Stimulated activated CD8-positive, alpha-beta memory T cell treated with anti-CD3 and anti-CD28 coated beads, Interleukin-15, amount 100 ng/mL, for 24 hours (primary cell): ENCODE measurements at places on chromosomes 6 and 20.

DNA sequence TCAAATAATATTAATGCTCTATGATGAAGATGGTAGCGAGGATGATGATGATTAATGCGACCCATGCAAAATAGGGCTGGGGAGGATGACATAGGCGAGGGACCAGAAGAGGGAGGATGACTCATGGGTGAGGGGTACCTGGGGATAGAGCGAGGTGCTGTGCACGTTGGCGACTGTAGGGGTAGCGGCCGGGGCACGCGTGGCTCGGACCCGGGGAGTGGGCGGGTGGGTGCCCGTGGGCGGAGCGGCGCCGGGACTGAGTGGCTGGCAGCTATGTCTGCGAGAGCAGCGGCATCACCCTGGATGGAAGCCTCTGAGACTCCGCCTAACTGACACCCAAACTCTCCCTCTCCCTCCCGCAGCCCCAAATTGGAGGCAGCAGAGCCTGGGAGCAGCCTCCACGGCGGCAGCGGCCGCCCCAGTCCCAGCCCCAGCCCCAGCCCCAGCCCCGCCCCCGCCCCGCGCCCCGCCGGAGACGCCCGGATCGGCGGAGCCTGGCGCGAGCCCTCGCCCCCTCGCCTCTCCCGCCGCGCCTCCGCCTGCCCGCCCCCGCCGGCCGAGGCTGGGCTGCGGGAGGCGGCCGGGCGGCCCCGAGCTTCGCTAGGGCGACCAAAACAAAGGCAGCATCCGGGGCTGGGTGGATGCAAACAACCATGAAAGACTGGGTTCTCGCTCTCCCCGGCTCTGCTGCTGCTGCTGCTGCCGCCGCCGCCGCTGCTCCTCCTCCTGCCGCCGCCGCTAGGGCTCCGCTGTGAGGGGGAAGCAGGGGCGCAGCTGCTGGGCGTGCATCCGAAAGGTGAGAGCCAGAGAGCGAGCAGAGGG, at the start of gene RIMS1:
RIMS1 (plus strand) TSS at position 367 of the 822 bp plus-strand sequence. CDS start 474 bp downstream, outside the sequence.
- no peak for DNase-seq

GRCh38 chr20:51440589-51440988, 101.9 kb downstream of the NFATC2 start:
- no peak for DNase-seq

GRCh38 chr20:41034239-41034638, 5.6 kb downstream of the TOP1 start:
- DNase-seq: no peak

GRCh38 chr6:107563694-107564588, 74.0 kb downstream of the SOBP start:
- DNase-seq: no peak

- no peak for DNase-seq
These were observed 53.3 kb downstream of the PLEKHG1 start for GRCh38 chr6:150652848-150653613.

DNA sequence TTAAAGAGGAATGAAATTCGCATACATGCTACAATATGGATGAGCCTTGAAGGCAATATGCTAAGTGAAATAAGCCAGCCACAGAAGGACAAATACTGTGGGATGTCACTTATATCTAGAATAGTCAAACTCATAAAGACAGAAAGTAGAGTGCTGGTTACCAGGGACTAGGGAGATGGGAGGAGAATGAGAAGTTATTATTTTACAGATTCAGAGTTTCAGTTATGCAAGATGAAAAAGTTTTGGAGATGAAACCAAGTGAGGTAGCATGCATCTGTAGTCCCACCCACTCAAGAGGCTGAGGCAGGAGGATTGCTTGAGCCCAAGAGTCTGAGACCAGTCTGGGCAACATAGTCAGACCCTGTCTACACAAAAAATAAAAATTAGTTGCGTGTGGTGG, 82.5 kb upstream of the ARID1B start:
- no peak for DNase-seq

- DNase-seq: no peak
These were observed 53.3 kb upstream of the EPB41L1 start for GRCh38 chr20:36101192-36101591.

GRCh38 chr6:96468281-96468680, 53.3 kb upstream of the UFL1 start:
- no peak for DNase-seq

- DNase-seq: no peak
These were observed 208.7 kb upstream of the PRND start for GRCh38 chr20:4512891-4513550.

DNA sequence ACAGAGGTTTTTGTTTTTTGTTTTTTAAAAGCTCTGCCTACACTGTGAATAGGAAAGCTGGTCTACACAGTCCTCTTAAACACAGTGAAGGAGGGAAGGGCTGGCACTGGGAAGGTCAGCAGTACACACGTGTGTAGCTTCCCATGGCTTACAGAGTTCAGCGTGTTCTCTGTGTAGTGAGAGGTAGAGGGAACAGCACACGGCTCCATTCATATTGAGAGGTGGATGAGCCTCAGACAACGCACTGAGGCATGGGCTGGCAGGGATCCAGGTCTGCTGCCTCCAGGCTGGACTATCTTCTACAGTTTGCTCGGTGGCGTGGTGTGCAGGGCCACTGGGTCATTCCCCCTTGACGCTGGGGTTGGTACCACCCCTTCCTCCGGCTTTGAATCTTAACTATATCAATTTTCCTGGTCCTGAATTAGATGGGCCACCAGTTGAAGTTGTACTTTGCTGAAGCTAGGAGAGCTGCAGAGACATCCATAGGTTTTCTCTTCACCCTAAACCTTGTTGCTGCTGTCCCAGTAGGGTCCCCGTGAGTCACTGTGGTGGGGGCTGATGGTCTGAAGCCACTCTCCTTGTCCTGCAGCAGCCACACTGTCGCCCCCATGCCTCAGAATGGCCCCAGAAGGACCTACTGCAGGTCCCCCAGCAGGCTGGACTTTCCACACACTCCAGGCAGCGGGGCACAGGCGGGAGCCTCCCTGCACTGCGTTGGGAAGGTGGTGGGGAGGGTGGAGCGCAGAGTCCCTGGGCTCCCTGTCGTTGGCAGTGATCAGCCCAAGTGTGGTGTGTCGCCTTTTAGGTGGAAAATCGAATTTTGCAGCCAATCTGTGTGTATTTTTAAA, 2.0 kb downstream of the ARFGAP1 start:
- DNase-seq: no peak

GRCh38 chr20:25623225-25623735, 534 bp downstream of the NANP start:
- no peak for DNase-seq

GRCh38 chr20:50730765-50731054, 670 bp upstream of the PARD6B start:
- DNase-seq: no peak

GRCh38 chr6:133827766-133828165, 61.1 kb upstream of the TCF21 start:
- DNase-seq: no peak

DNA sequence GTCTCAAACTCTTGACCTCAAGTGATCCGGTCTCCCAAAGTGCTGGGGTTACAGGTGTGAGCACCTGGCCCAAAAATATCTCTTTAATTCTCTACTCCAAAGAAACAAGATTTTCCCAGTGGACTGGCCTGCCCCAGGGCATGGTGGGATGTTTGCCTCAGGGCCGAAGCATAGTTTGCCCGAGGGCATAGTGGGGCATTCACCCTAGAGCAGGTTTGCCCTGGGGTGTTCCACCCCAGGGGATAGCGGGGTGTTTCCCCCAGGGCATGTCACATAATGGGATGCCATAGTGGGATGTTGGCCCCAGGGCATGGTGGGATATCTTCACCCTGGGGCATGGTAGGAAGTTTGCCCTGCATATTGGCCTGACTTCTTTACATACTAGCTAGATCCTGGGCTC, 97.2 kb downstream of the VEGFA start:
- no peak for DNase-seq

DNA sequence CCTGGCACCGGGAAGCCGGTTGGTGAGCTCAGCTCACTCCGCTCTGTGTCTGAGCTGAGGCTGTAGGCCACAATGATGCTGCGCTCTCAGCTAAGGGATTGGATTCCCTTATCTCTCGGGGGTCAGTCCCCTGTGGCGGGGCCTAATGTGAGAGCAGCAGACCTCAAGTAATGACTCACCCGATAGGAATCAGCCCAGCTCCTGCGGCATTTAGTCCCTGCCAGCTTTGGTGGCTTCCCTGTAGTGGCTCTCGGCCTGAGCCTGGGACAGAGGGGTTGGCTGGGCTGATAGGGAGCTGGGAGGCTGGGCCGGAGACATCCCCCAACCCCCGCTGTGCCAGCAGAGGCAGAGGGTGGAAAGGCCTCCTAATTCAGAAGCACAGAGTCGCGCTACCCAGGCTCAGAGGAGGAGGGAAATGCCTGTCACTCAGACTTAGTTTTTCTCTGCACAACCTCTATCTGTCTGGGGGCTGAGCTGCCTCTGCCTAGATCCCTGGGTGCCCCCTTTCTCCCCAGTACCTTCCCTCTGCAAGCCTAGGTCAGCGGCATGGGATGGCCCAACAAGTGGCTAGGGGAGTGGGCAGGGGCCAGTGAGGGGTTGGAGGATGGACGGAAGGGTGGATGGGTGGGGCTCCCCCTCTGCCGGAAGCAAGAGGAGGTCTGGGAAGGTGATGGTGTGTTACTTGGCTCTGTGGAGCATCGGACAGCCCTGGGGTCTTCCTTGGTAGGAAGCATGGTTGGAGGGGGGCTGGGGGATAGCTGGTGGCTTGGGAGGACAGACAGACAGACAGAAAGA, 92.2 kb downstream of the CDH22 start:
- DNase-seq: no peak

- no peak for DNase-seq
These were observed 13.0 kb downstream of the ZHX3 start for GRCh38 chr20:41304424-41305079.

DNA sequence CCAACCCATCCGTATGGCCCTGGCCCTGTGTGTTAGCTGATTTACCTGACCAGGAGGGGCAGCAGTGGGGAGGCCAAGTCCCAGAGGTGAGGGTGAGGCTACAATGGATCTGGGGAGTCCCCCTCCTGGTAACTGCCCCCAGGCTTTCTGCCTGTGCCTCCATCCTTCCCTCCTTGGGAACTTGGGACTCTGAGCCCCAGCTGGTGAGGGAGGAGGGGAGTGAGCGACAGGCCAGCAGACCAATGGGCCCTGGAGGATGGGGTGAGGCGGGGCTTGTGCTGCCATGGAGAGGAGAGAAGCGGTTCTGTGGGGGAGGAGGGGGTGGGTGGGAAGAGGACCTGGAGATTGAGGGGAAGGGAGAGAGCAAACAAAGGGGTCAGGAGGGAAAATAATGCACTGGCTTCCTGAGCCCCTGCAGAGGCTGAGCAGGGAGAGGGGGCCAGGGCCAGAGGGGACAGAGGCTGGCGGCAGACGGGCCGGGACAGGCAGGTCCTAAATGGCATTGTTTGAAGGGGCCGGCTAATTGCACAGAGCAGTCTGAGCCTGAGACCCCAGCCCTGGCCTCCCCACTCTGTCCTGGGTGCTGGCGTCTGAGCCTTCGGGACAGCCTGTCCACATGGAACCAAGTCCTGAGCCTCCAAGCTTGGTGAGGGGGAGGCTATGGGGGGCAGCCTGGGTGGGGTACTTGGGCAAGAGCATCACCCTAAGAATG, 17.5 kb downstream of the DNMT3B start:
- no peak for DNase-seq

GRCh38 chr20:44471481-44471882, 4.2 kb upstream of the TTPAL start:
- DNase-seq: no peak

- no peak for DNase-seq
These were observed 506.4 kb upstream of the JAG1 start for GRCh38 chr20:11180186-11180585.

DNA sequence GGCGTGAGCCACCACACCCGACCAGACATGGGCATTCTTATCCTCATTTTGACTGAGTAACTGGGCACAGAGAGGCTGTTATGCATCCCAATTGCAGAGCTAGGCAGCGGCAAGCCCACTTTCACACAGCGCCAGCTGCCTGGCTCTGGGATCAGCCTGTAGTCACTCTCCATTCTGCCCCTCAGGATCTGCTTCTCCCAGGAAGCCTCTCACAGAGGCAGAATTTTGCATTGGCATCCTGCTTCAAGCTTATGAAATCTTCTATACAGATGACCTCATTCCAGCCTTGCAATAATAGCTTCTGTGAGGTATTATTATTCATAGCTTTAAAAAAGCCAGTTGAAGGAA, 37.0 kb upstream of the IER3 start:
- DNase-seq: no peak

DNA sequence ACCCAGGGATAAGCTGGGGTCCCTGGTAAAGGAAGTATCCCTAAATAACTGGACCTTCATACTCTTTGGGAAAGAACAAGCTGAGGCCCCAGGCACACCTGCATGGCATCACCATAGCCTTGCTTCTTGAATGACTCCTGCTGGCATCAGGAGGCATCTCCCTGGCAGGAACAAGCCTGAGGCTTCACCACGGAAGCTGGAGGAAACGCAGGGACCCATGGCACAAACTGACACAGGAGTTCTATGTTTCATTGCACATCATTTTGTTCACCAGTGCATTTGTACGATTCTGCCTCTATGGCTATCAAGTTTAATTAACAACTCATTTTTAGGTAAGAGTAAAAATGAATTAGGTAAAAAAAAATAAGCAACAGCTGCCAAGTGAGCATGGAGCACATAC, 619 bp upstream of the PDE7B start:
- no peak for DNase-seq

DNA sequence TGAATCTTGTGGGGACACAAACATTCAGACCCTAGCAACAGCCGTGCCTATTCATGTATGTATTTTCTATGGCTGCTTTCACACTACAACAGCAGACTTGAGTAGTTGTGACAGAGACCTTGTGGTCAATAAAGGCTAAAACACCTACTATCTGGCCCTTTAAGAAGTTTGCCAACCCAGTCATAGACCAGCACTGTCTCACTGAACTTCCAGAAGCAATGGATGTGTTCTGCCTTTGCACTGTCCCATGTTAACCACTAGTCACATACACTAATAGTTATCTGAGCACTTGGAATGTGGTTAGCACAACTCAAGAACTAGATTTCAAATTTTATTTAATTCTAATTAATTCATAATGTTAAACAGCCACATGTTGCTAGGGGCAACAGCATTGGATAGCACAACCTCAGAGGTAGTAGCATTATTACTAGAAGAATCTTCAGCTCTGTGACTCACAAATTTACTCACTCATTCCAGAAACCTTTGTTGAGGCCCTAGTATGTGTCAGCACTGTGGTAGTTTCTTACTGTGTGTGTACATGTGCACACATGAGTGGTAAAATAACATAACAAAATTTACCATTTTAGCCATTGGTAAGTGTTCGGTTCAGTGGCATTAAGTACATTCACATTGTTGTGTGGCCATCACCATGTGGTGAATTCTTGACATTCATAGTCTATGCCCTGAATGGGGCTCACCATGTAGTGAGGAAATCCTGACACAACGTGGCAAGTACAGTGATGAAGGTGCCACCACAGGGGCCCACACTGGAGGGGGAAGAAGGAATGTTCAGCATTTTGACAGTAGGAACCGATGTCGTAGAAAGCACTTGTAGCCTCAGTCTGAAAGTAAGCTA, 107.3 kb downstream of the CEP57L1 start:
- DNase-seq: no peak
